ENCODE measurements at places on chromosomes 5 and 9. TPM values are rescaled to one million over a fixed set of nuclear protein-coding genes. Genes with fewer than 3 reads are reported as not detected.

The WWC1 gene
- 4.9 TPM for total RNA-seq

The MOB3B gene
- under 0.01 TPM for total RNA-seq

GRCh38 chr5:9388941-9389674 is 156.8 kb downstream of the SEMA5A start:
- H3K4me1 ChIP-seq, result no peaks in the 10 kb centered on the region
- no peak overlapping the region for H3K27ac ChIP-seq
- no peak for DNase-seq
- no peaks in the 10 kb centered on the region for H3K27me3 ChIP-seq

GRCh38 chr5:104170926-104171325 is 608.3 kb upstream of the NUDT12 start:
- peak; percentile 35 for DNase-seq
- H3K27ac ChIP-seq, result no peak overlapping the region
- H3K4me1 ChIP-seq, result no peaks in the 10 kb centered on the region
- no peaks in the 10 kb centered on the region for H3K27me3 ChIP-seq
- no peak overlapping the region for H3K4me3 ChIP-seq
- H3K36me3 ChIP-seq, result no peaks in the 10 kb centered on the region

GRCh38 chr5:103336941-103337340 is 78.4 kb downstream of the MACIR start:
- no peak for DNase-seq
- no peak overlapping the region for H3K27ac ChIP-seq
- H3K27me3 ChIP-seq, result no peaks in the 10 kb centered on the region
- H3K4me3 ChIP-seq, result no peak overlapping the region
- no peaks in the 10 kb centered on the region for H3K4me1 ChIP-seq

DNA sequence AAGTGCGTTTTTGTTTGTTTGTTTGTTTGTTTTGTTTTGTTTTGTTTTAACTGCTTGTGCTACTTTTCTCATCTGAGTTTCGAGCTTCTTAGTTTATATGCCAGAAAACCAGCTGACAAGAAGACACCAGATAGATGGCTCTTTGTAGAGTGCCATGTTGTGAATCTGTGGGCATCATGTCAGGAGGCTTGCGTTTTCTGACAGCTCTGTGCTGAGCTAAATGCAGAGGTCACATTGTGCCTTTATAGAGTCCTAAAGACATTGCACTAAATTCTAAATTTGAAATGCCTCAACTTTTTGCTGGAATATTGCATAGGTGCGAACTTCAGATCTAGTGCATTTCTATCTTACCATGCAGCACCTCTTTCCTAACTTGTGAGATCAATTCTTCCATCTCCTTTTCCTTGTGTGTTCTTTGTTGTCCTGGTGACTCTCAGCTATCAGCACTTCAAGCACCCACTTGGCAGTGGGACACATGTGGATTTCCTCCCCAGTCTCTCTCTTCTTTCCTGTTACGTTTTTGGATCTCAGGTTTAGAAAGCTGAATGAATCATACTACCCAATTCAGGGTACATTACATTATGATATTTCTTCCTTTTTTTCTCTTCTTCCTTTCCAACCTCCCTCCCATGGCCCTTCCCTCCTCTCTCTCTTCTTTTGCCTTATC is 379.0 kb upstream of the RPS23 start:
- no peak overlapping the region for H3K4me3 ChIP-seq
- no peaks in the 10 kb centered on the region for H3K4me1 ChIP-seq
- no peaks in the 10 kb centered on the region for H3K27me3 ChIP-seq
- H3K27ac ChIP-seq, result no peak overlapping the region
- no peak for DNase-seq

- no peak overlapping the region for H3K27ac ChIP-seq
- no peaks in the 10 kb centered on the region for H3K27me3 ChIP-seq
- no peak for DNase-seq
- H3K4me1 ChIP-seq, result no peaks in the 10 kb centered on the region
These were observed 72.5 kb downstream of the SEMA6A start for GRCh38 chr5:116502138-116502537.
